CMK (cell line): ENCODE measurements at places on chromosomes 5 and 9.

GRCh38 chr9:36913393-36914211, 120.5 kb downstream of the PAX5 start:
- no peak for DNase-seq

DNA sequence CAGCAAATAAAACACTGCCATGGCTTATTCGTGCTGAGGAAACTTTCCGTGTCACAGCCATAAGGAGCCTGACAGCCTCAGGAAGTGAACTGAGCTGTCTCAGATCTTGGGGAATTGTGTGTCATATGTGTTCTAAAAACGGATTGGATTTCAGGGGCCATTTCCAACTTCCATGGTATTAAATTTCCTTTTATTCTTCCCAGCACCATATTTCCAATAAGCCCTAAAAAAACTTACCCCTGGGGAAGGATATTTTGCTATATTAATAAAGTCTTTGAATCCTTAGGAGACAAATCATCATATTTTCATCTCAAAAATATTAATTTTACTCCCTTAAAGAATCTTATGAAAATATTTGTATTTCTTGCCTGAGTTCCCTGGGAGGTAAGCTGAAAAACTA, 93.9 kb downstream of the LHFPL2 start:
- no peak for DNase-seq

DNA sequence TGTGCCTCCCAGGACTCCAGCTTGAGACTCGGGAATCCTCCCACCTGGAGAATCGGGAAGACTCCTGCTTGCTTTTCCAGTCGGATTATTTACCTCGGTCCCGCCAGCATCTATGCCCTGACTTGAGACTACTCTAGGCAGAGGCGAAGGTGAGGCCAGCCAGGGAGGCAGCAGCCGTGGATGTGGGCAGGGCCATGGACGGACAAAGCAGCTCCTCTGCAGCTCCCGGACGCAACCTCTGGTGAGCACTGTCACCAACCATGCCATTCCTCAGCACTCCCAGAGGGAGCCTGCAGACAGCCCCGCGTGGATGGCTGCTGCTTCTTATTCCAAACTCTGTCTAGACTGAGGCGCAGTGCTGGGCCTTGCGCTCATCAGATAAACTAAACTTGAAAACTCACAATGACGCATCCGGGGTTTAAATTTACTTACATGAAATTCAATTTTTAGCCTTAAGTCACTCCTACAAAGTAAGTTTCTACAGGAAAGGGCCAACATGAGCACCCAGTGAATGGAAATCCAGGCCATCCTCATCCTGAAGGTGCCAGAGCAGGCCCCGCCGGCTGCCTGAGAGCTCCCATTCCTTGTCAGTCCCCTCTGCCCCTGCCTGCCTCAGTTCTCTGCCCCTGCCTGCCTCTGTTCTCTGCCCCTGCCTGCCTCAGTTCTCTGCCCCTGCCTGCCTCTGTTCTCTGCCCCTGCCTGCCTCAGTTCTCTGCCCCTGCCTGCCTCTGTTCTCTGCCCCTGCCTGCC, 17.8 kb downstream of the MED10 start:
- DNase-seq = no peak

GRCh38 chr5:169131616-169132301, 169.2 kb downstream of the SLIT3 start:
- DNase-seq = no peak

- DNase-seq = no peak
Measured at GRCh38 chr5:113084402-113085083, 107.9 kb downstream of the DCP2 start.

- no peak for DNase-seq
Measured at GRCh38 chr5:171629628-171630349, 155.8 kb upstream of the SMIM23 start.

- no peak for DNase-seq
Measured at GRCh38 chr5:181242031-181242451, 1.7 kb downstream of the RACK1 start.

DNA sequence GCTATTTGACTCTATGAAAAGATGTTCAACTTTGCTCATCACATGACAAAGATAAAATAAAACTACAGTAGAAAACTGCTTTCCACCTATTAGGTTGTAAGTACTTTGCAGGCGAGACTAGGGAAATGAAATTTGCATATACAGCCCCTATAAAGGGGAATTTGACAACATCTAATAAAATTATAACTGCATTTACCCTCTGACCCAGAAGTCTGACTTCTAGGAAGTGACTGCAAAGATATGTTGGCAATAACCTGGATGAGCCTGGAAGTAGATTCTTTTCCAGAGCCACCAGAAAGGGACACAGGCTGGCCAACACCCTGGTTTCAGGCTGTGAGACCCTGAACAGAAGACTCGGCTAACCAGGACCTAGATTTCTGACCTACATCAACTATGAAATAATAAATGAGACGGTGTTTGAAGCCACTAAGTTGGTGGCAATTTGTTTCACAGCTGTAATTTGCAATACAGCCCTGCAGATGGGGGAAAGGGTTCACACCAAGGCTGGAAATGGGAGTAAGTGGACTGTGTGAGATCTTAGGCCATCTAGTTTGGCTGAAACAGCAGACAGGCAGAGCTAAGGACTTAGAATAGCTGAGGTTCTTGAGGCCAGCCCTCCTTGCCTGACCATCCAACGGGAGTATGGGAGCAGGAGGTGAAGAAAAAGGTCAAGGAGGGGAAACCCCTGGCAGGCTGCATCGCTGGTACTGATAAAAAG, 106.6 kb downstream of the SIL1 start:
- no peak for DNase-seq

GRCh38 chr9:107861075-107861474, 371.5 kb upstream of the KLF4 start:
- DNase-seq = no peak

DNA sequence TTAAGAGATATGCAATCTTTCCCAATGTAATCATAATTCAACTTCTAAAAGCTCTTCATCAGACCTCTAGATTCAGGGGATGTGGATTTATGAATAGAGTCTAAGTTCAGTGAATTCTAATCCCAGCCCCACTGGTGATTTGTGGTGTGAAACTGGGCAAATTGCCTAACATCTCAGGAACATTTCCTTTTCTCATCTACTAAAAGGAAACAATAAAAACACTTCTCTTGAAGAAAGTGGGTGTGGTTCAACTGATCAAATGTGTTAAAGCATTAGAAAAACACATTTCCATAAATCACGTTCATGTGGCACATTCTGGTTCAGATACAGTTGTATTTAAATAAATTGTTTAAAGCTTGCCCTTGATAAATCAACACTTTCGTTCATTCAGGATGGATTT, 631.7 kb upstream of the CDH6 start:
- no peak for DNase-seq

DNA sequence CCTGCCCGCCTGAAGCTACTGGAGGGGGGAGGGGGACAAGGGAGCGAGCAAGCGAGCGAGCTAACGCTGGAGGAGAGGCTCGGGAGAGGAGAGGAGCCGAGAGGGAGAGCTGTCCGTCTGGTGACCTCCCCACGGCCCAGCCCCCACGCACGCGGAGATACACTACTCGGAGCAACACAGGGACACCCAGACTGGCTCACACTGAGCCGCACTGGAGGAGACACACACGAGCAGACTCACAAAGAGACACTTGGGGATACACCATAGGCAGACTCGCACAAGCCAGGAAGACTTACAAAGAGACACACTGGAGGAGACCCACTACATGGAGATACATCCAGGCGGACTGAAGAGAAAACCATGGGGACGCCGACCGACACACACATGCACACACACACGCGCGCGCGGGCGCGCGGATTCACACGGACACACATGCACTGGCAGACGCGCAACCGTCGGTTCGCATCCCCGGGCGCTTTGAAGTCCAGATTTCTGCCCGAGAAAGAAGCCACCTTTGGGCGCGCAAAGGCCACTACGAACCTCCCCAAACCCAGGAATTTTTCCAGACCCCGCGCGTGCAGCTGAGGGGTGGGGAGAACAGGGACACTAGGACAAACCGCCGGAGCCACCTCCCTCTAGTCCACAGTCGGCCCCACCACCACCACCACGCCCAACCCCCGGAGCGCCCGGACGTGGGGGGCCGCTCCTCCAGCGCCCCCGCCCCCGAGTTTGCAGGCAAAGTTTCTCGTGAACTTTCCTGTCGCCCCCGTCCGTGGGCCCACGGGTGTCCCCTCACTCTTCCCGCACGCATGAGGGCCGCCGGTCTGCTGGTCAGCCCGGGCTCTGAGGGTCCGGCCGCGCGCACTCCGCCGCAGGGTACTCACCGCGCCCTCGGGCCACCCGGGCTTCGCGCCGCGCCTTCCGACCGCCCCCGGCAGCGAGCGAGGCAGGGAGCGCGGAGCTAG, 571 bp downstream of the CNTFR start:
- no peak for DNase-seq

DNA sequence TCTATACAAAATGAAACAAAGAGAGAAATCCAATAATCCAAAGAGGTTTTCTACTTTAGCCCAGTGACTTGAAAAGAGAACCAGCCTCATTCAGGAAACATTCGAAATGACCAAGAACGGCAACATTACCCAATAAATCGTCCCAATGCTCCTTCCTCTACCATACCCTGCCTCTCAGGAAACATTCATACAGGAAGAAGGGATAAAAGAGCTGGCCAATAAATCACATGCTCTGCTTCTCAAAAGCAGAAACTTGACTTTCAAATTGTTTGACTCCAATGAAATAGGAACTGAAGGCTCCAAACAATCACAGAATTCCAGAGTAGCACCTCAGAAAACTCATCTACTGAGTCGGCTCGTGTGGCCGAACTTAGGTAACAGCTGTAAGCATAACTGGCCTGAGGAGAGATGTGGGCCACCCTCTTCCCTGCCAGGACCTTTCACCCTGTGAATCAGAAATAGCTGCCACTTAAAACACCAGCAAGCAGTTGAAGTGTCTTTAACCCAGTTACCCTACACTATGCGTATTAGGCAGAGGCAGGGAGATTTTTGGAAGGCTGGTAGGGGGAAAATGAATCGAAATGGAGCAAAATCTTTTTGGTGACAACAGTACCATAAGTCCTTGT, 14.6 kb downstream of the ARL15 start:
- DNase-seq = no peak

DNA sequence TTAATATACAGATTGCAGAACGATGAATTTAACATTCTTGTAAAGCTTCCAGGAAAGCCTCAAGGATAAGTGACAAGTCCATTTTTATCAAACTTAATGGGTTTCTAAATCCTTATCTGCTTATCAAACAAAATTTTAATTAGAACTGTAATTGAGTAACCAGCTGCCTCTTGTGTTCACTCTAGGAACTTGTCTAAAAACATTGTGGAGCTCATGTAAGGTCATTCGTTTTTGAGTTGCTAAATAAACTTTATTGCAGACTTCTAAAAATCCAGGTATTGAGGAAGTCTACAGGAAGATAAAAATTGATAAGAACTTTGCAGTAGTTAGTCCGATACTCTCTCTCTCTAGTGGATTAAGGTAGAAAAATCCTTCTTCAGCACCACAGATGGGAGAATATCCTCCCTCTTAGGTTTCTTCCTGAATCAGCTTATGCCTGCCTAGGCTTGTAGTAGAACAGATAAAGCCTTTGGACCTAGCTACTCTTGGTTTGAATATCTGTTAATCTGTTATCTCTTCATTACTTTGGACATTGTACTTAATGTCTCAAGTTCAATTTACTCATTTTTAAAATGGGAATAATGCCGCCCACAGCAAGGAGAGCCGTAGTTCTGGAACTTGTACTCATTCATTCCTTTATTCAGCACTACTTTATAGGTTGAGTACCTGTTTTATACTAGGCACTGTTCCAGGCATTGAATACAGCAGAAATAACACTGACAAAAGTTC, 60.0 kb upstream of the DHFR start:
- no peak for DNase-seq

GRCh38 chr5:154278186-154278585, 87.7 kb downstream of the GALNT10 start:
- no peak for DNase-seq

DNA sequence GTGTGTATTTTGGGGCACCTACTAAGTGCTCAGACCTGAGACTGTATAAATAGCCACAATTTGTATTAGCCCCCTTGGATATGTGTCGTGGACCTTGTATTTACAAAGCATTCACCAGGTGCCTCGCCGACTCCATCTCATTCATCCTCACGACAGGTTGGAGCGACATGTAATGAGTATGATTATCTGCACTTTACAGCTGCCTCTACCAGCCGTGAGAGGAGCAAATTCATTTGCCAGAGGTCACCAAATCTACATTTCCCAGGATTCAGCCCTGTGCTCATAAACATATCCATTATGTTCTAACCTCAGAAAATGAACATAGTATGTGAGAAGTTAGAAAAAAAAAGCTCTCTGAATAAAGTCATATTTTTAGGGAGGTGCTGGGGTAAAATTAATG, 167.4 kb downstream of the ZDHHC21 start:
- no peak for DNase-seq

DNA sequence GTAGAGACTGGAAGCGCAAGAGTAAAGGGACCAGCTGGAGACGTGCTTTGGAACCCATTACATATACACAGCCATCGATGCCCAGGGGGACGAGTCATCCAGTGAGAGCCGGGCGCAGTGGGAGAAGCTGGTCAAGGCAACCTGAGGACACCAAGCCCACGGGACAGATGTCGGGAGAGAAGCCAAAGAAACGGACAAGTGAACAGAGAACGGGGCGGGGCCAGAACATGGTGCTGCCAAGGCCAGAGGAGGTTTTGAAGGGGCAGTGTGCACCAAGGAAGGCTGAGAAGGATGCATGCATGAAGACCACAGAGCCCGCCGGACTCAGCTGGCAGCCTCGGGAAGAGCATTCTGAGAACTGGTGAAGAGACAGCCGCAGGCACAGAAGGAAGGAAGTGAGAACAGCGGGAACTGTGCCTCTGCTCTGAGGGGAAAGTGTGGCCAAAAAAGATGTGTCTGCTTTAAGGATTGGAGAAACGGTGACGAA, 20.3 kb downstream of the CAMSAP1 start:
- peak; percentile 37 for DNase-seq

- no peak for DNase-seq
Measured at GRCh38 chr9:98120476-98120875, 1.5 kb upstream of the TRIM14 start.

- DNase-seq = no peak
Measured at GRCh38 chr9:36150574-36151315, 14.2 kb downstream of the GLIPR2 start.

GRCh38 chr5:142584891-142585290, 101.0 kb downstream of the FGF1 start:
- no peak for DNase-seq

- DNase-seq = no peak
Measured at GRCh38 chr9:80074439-80074838, 502.7 kb downstream of the TLE4 start.

- DNase-seq = no peak
Measured at GRCh38 chr5:15643731-15644130, 143.8 kb downstream of the FBXL7 start.

DNA sequence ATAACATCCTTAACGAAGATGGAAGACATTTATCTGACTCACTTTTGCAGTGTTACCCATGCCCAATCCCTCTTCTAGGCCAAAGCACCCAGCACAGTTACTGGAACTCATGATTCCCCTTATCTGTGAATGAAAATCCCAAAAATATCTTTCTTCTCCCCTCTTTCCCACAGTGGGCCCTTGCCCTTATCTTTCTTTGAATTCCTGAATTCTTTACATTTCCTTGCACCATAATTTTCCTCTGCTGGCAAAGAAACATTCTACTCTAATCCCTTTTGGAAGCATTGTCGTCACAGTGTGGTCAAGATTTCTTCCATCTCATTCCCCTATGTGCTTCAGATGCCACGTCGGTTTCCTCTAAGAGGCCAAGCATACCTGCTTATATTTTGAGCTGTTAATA, 135.9 kb upstream of the LIFR start:
- no peak for DNase-seq
